HT-29 (cell line): ENCODE measurements at places on chromosomes 2 and 18.

DNA sequence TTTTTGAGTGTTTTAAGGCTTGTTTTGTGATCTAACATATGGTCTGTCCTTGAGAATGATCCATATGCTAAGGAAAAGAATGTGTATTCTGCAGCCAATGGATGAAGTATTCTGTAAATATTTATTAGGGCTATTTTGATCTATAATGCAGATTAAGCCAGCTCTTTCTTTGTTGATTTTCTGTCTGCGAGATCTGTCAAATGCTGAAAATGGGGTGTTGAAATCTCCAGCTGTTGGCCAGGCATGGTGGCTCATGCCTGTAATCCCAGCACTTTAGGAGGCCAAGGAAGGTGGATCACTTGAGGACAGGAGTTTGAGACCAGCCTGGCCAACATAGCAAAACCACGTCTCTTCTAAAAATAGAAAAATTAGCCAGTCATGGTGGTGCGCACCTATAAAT lies 132.7 kb downstream of the DIS3L2 start:
- no peak for DNase-seq

DNA sequence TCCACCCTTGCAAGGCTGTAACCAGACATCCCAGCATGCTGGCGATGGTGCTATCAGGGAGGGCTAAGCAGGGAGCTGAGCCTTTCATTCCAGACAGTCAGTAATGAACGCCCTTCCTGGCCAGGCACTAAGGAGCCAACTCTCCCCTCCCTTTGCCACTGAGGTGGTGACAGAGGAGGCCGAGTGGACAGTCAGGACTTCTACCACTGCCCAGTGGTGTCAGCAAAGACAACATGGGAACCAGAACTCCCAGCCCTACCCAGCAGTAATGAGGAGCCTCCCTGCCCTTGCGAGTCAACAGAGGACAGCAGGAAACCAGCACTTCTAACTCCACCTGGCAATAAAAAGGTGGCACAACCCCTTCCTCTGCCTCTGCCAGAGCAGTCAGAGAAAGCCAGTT lies 68.6 kb downstream of the ZAP70 start:
- DNase-seq, result peak; percentile 11

GRCh38 chr18:2881088-2881839 lies 34.5 kb downstream of the EMILIN2 start:
- no peak for DNase-seq

DNA sequence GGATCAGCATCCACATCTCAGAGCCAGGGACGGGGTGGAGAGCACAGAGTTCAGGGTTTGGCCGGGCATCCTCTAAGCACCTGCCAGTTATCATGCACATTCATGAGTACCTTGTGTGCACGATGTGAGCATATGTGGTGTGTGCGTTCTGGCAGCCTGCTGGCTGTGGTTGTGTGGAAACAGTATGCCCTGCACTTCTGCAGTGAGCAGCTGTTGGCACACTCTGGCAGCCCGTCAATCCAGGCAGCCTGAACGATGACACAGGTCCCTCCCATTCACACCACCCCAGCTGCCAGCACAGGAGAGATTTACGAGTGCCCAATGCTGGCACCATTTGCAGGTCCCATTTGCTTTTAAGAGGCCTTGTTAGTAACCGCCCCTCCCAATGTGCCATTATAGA lies 74.2 kb downstream of the CD8B2 start:
- no peak for DNase-seq

DNA sequence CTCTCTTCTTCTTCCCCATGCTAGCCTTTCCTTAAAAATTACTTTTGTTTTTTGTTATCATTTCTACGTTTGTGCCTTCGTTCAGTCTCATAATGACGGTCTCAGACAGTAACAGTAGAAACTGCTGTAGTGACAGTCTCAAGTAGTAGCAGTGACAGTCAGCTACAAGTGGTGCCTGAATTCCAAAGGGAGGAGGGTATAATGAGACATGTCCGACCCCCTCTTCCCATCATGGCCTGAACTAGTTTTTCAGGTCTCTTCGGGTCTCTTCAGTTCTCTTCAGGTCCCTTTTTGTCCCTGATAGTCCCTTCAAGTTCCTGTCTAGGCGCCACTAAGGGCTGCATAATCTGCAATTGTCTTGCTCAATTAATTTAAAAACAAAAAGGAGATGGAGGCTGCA lies 12.6 kb downstream of the TMEM131 start:
- no peak for DNase-seq

- no peak for DNase-seq
These were observed 525.0 kb upstream of the TCF4 start for GRCh38 chr18:56112984-56113383.

GRCh38 chr18:68233018-68233417 lies 481.9 kb downstream of the TMX3 start:
- no peak for DNase-seq

GRCh38 chr18:24417480-24417879 lies 9.0 kb upstream of the IMPACT start:
- no peak for DNase-seq

DNA sequence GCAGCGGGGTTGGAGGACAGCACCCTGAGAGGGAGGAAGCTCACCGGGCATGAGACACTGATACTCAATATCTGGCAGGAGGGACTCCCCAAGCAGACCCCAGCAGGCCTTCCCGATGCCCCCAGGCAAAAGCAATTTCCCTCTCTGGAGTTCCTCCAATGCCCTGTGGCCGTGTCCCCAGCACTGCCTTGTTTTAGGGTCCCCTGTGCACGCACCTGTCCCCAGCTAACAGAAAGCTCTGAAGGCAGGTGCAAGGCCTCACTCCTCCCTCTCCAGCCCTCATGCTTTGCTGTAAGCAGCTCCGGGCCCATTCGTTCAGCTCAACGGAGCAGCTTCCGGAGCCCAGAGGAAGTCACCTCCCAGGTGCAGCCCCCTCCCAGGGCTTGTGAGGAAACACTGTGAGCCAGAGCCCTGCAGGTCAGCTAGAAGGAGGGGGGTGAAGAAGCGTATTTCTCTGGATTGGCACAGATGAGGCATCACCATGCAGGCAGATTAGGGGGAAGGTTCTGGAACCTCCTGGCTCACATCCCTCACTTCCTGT lies 50.3 kb upstream of the ID2 start:
- DNase-seq, result no peak
